ENCODE measurements at places on chromosomes 1 and 21.

GRCh38 chr1:18875107-18875795, 15.8 kb upstream of the TAS1R2 start:
- peak; percentile 84 for DNase-seq

- no peak for DNase-seq
Measured at GRCh38 chr1:118294875-118295642, 110.0 kb upstream of the SPAG17 start.

DNA sequence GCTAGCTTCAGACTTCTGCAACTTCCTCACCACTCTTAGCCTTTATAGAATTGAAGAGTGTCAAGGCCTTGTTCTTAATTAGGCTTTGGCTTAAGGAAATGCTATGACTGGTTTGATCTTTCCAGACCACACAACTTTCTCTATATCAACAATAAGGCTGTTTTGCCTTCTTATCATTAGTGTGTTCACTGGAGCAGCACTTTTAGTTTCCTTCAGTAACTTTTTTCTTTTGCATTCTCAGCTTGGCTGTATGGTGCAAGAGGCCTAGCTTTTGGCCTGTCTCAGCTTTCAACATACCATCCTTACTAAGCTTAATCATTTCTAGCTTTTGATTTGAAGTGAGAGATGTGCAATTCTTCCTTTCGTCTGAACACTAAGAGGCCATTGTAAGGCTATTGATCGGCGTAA, 8.6 kb downstream of the PRKACB start:
- DNase-seq: peak; percentile 43

- no peak for DNase-seq
Measured at GRCh38 chr1:192159781-192160180, 1.5 kb downstream of the RGS18 start.

DNA sequence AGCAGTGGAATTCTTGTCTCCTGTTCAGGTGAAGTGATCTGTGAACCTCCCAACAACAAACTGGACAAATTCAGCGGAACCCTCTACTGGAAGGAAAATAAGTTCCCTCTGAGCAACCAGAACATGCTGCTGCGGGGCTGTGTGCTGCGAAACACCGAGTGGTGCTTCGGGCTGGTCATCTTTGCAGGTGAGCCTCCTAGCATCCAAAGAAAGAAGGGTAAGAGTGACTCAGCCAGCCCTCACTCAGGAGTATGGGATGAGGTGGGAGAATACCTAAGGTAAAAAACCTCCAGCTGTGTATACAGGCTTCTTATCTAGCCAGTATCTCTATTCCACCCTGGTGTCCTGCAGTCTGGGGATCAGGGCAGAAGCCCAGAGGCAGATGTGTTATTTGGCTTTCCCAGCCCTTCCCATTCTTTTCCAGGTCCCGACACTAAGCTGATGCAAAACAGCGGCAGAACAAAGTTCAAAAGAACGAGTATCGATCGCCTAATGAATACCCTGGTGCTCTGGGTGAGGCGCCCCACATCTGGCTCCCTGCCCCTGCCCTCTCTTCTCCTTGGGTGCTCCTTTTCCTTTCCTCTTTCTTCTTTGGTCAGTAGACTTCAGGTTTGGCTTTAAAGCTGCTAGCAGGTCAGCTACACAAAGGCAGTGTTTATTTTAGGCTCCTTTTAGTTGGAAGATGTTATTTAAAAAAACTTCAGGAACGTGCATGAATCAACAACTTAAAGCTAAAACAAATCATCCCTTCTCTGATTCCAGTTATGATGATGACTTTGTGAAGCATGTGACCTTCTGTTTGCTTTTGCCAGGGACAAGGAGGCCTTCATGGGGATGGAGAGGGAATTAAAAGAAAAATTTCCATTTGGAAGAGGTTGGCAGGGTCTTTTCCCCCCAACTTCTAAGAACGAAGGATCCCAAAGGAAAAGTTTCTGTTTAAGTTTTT, 9.0 kb downstream of the ATP8B2 start:
- no peak for DNase-seq

GRCh38 chr1:32748926-32749325, 46.4 kb upstream of the SYNC start:
- no peak for DNase-seq
